ENCODE measurements at places on chromosomes 2 and 18. TPM values are rescaled to one million over a fixed set of nuclear protein-coding genes. Genes with fewer than 3 reads are reported as not detected.

DUSP28 gene
- total RNA-seq = 2.8 TPM

UGT1A3 gene
- total RNA-seq = not detected

RAD51AP2 gene
- 0.09 TPM for total RNA-seq

DSC2 gene
- total RNA-seq = 8.9 TPM

GRCh38 chr2:27765621-27766286, 5.8 kb upstream of the MRPL33 start:
- peak; percentile 91 for DNase-seq

- DNase-seq = no peak
Observed at GRCh38 chr2:3638456-3638810, 19.6 kb upstream of the ALLC start.

GRCh38 chr18:58102018-58102417, 58.0 kb downstream of the NEDD4L start:
- no peak for DNase-seq

GRCh38 chr18:12329125-12329698, 21.2 kb downstream of the TUBB6 start:
- DNase-seq = no peak

LDLRAD4 gene
- 14.0 TPM for total RNA-seq

FBXO41 gene
- total RNA-seq = 2.2 TPM

DNA sequence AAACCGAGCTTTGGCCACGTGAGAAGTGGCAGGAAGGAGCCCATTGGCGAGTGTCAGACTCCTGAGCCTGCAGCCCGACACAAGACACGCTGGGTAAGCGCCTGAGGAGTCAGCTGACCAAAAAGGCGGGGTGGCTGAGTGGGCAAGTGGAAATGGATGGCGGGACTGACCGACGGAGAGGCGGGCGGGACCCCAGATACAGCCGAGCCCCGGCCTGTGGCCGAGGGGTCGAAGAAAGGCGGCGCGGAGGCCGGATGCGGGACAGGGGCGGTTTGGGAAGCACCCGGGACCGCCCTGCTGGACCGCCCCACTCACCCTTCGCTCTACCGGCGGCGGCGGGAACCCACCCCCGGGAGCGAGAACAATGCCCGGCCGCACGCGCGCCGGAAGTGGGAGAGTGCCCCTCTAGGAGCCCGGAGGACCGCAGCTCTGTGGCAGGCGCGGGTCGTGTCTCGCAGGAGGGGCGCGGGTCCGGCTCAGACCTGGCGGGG, 22.8 kb downstream of the ZSCAN30 start:
- peak; percentile 86 for DNase-seq

DNA sequence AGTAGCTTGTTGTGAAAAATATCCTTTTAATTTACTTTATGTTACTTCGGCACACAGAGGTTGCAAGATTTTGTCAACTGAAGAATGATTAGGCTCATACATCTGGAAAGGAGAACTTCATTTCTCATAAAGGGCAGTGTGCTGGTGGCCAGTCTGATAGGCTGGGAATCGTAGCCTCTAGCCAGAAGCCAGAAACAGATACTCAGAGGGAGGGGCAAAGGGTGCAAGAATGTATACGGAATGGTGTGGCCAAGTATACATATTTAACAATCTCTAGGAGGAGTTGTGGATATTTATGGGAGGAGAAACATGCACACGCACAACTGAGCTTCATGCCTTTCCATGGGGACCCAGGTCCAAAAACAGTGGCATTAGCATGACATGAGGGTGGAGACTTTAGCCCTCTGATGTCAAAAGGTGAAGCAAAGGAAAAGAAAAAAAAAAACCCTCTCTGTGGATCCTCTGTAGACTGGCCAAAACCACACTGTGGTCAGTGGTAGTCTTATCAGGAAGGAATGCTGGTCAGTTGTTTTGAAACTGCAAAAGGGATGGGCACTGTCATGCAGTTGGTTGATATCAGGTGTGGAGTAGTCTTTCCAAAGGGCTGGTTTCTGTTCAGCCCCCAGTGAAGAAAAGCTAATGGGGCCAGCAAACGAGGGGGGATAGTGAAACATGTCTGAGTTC, 34.9 kb upstream of the APCDD1 start:
- DNase-seq = no peak

GRCh38 chr2:67772216-67773170, 290.3 kb downstream of the C1D start:
- peak; percentile 13 for DNase-seq

CCDC74A gene
- 1.4 TPM for total RNA-seq

All from pancreas (tissue), 10 donors.